GM04503 (cell line): ENCODE measurements at places on chromosomes 16 and 17.

DNA sequence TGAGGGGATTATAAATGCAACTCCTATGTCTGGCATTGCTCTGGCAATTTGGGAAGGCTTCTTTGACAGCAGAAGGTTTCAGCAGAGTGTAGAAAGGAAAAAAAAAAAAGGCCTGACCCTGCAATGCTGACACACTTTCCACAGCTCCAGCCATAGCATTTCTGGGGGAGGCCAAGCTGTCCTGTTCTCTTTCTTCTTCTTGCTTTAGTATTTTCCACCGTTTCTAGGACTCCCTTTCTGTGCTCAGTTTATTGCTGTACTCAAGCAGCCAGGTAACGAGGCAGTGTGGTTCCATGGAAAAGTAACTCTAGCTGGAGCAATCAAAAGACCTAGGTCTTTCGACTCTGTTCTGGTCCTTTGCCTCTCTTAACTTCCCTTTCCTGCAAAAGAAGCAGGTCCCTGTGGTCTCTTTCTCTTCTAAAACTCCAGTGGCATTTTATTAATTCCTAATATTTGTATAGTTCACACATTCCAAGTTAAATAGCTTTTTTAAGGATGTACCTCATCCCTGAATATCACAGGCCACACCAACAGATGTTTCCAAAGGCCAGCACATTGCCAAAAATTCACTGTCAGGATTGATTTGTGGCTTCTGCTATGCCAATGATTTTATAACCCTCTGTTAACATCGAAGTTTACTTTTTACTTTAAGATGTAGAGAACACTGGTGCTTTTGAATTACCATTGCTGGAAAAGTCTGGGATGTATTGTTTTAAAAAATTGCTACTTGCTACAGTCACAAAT, 90.3 kb upstream of the BCAR1 start:
- DNase-seq, result no peak

DNA sequence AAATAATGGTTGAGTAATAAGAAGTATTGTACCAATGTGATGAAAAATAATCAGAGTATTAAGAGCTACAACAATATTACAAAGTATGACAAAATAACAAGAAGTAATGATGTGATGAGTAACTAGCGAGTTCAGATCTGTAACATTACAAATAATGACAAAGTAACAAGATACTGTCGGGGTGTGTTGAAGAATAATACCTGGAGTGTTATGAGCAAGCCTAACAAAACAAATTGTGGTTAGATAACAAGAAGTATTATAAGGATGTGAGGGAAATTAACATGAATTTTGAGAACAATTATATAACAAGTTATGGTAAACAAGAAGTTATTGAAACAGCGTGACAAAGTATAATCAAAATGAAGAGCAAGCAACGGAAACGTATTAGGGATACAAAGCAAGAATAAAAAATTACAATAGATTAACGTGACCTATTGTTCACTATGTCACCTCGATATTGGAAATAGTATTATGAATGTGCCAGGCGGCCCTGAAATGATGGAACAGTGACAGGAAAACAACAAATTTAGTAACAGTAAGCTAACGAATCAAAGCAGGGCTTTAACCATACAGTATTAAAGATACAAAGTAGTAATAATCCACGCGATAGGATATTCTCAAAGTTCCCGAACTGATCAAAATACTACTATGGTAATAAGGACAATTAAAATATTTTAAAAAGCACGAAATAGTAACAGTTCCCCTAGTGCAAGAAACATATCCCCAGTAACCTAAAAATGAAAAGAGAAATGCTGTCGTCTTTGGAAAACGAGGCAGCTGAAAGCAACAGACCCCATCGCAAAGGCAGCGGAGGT, 1.6 kb downstream of the TBX4 start:
- DNase-seq, result no peak

- DNase-seq, result no peak
These were observed 24.1 kb upstream of the IL21R start for GRCh38 chr16:27377666-27378485.

DNA sequence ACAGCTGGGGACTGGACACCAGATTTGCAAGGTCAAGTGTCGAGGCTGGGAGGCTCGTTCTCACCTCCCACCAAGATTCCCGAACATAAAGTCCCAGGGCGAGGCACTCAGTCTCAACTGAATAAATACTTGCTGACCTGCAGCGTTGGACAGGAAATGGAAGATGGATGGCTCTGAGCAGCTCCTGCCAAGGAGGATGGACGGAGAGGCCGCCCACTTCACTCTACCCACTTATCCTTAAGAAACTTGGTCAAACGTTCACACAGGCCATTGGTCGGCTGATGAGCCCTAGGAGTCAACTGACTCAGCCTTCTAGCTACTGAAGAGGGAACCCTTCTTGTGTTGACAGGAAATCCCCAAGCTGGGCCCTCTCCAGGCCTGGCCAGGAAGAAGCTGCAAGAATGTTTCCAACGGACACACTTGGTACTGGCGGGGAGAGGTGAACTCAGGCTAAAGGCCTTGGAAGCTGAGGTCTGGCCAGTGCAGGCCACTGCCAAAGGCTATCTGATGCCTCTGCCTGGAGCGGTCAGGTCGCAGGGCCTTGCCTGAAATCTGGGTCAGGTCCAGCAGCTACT, 50.0 kb downstream of the VAC14 start:
- peak; percentile 98 for DNase-seq

DNA sequence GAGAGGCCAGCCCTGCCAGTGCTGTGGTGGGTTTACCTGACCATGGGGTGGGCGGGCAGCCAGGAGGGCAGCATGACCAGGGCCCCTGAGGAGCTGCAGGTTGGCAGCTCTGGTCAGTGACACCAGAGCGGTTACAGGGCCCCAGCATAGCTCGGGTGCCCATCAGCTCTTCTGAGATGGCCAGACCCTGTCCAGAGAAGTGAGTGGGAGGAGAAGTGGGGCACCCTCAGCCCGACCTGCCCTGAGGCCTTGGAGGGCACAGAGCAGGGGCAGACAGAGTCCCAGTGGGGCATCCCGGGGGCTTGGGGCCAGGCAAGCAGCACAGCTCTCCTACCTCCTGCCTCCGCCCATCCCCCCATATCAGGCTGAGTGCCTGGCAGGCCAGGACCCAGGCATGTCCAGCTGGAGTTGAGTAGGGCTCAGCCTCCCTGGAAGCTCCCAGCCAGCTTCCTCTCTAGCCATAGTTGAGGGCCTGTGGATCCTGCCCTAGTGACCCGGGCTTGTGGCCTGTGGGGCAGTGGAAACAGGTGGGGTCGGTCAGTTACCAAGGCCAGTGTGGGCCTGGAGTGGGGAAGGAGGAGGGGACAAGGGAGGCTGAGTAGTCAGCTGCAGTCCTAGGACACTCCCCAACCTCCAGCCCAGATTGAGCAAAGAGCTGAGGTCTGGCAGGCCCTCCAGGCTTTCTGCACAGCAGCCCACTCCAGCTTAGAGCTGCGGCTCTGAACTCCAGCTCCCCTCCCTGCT, 83.5 kb downstream of the AMFR start:
- no peak for DNase-seq

DNA sequence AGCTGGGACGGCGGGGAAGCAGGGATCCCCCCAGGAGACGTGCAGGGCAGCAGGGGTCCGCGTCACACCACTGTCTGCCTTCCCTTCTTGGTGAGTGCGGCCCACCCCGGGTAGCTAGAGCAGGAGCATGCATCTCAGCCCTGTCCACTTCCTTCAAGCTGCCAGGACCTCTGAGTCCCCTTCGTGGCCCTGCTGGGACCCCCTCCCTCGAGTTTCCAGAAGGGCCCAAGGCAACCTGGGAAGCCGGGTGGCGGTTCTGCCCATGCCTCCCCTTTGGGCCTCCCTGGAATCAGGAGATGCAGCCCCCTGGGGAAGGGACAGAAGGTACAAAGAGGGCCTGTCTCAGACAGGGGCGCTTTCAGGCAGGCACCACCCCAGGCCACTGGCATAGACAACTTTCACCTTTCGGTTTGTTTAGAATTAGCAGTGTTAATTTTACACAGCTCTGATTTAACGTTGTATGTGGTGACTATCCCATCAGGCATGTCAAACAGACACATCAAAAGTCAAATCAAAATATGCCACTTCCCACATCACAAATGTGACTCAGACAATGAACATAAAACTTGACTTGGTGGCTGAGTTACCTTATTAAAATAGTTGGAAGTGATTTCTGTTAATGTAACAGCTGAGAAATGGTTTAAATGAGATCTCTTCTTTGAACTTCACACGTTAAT, 94.5 kb upstream of the METRNL start:
- DNase-seq, result no peak

DNA sequence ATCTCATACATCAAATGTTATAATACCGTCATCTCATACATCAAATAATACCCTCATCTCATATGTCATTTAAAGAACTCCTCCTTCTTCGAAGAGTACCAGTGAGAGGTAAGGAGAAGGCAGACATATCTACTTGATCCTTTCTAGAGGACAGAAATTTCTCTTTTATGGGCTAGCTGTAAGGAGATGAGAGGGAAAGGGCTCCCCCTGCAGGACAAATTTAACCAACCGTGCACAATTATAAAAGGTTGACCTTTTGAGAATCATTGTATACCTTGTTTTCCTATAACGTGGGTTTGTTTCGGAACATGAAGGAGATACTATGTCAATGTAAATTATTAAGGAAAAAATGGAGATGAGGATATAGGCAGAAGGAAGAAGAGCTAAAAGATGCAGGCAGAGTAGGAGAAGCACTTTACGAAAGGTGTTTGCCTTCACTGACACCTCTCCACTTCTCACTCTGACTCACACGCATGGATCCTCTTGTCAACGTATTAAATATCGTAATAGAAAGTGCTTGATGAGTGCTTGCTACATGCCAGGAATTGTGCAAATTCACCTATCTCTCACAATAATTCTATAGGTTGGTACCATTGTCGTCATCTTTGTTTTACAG, 465.9 kb upstream of the ERCC4 start:
- no peak for DNase-seq

DNA sequence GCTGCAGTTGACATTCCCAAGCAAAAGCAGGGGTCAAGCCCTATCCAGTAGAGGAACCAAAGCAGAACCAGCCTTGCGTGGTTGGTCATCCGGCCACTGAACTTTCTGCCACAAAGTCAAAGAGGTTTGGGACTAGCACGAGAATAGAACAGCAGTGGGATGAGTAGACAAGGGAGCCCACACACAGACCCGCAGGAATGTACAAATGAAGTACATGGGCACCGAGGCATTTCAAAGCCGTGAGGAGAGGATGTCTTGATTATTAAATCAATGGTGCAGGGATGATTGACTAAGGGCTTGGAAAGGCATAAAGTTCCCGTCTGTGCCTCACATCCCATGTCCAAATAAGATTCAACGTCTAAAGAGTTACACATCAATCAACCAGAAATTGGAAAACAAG, 81.8 kb upstream of the TBC1D3K start:
- DNase-seq, result no peak

DNA sequence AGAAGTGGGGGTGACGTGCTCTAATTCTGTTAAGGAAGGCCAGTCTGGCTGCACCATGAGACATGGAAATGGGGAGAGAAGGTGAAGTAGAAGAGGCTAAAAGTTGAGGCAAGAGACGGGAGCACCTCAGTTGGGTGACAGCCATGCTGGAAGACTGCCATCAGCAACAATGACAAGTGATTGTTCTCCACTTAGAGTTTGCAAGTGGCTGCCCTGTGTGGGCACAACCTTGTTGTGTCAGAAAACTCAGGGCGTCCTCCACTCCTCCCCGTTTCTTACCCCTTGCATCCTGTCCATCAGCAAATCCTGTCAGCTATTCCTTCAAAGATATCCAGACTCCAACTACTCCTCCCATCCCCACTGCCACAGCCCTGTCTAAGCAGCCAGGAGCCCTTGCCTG, 17.6 kb downstream of the CES1 start:
- DNase-seq, result no peak

GRCh38 chr16:86060381-86061317, 161.7 kb downstream of the IRF8 start:
- no peak for DNase-seq

- peak; percentile 62 for DNase-seq
These were observed 10.4 kb downstream of the USB1 start for GRCh38 chr16:58011652-58012051.

DNA sequence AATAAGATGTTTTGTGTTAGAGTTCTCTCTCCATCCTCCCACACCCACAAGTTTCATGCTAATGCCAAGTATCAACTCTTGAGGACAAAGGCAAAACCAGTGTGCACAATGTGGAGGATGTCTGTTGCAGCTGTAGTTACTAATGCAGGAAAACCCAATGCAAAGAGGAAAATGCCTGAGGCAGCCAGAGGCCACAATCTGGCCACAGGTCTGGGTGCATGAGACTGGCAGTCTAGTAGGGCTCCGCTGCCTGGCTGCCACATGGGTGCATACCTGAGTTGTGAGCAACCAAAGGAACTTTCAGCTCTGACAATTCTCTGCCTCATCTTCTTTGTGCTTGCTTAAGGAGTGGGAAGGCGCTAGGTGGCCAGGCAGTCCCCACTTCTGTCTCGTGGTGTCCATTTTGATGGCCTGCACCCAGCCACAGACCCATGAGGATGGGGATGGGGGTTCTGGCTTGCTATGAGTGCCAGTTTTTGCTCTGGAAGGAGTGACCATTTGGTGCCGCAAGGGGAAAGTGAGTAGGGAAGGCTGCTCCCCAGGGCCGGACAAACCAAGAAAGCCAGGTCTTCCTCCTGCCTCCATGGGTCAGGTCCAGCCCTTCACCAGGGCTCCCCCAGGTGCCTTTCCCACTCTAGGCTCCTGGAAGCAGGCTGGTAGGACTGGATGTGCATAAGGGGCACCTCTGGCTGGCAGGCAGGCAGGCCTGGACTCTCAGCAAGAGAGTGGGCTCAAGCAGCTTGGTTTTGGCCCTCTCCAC, 4.2 kb upstream of the GFOD2 start:
- peak; percentile 57 for DNase-seq

- no peak for DNase-seq
These were observed 559 bp upstream of the NXPH3 start for GRCh38 chr17:49574945-49575678.

GRCh38 chr17:20230924-20231323, 221.8 kb downstream of the SPECC1 start:
- no peak for DNase-seq

DNA sequence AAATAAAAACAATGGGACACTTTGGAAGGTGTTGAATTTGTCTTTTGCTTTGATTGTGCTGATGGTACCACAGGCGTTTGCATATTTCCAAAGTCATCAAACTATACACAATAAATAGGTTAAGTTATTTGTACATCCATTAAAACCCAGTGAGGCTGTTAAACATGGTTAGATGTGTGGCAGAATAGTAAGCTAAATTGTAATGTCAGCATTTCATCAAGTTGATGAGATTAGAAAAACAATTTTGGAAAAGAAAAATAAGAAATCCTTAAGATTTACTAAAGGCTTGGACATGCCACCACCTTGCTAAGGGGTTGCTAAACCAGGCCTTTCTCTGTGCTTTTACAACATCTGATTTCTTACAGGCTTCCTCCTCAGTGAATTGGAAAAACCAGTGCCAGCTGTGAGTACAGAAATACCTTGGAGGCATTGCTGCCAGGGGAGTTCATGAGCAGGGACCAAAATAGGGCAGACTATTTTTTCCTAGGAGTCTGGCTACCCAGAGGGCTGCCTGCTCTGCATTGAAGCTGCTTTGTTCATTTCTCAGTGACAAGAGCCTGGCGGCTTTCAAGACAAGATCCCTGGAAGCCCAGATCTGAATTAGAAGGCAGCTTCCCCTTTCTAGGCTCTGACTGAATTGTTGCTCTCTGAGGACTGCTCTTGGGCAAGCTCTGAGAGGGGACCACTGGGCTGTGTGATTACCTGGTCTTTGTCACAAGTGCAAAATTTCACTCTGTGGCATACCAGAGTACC, 43.4 kb upstream of the CA10 start:
- DNase-seq, result no peak
